ENCODE measurements at places on chromosomes 2 and 18.

DNA sequence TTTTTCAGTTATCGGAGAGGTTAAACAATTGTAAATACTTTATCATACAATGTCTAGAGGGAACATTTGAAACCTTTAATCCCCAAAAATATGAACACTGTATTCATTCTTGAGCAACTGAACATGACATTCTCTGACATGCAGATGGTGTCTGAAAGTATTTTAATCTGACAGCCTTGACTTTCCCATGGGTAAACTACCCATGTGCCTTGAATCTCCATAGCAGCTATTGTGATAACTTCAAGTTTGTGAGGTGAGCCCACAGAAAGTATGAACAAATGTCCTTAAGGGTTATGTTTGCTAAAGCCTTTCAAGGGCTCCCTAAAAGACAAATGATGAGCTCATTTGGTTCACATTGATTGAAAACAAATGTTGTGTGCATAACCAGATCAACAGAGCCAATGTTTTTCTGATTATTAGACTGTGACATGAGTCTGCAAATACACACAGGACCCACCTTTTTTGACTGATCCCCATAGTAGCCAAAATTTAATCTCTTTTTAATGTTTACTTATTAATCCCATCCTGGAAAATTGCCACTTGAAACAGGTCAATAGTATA lies 1326.0 kb downstream of the LRP1B start:
- no peaks in the 10 kb centered on the region for H3K27me3 ChIP-seq
- H3K4me3 ChIP-seq: no peak overlapping the region
- H3K27ac ChIP-seq: no peak overlapping the region

GRCh38 chr18:9808295-9809241 lies 77.2 kb upstream of the TXNDC2 start:
- H3K27ac ChIP-seq: no peak overlapping the region
- no peaks in the 10 kb centered on the region for H3K4me1 ChIP-seq
- DNase-seq: no peak
- no peak overlapping the region for H3K4me3 ChIP-seq
- H3K36me3 ChIP-seq: no peaks in the 10 kb centered on the region

DNA sequence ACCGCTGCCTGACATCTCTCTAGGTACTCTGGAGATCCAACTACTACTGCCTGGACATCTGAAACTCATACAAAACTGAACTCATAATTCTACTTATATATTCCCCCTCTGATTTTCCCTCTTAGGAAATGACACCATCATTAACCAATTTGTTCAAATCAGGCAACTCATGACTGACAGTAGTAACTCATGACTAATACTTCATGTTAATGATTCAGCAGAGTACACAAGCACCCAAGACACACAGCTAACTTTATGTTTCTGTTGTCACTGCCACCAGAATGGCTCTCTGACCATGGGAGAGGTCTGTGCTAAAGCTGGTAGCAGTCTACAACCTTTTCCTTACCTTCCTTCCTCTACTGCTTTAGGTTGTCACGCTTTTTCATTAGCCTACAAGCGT lies 91.1 kb downstream of the ITSN2 start:
- H3K27ac ChIP-seq: peak overlapping the region; percentile 10
- no peaks in the 10 kb centered on the region for H3K27me3 ChIP-seq
- no peak overlapping the region for H3K4me3 ChIP-seq
- DNase-seq: no peak

- H3K4me1 ChIP-seq: peaks cover 3% of the 10 kb centered on the region
- H3K27ac ChIP-seq: no peak overlapping the region
- no peaks in the 10 kb centered on the region for H3K36me3 ChIP-seq
- peaks cover 6% of the 10 kb centered on the region for H3K27me3 ChIP-seq
- no peak for DNase-seq
Measured at GRCh38 chr2:226115832-226116200, 683.8 kb downstream of the IRS1 start.

DNA sequence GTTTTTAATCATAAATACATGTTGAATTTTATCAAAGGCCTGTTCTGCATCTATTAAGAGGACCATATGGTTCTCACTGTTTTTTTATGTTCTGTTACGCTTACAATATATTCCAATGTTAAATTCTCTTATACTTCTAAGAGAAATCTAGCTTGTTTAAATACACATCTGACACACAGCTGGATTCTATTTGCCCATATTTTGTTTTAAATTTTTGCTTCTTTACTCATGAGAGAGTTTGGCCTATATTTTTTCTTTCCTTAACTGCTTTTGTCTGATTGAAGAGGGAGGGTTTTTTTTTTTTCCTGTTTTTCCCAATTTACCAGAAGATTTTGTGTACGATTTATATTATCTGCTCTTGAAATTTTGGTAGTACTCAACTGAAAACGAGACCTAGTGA lies 34.9 kb downstream of the RNF144A start:
- no peak overlapping the region for H3K4me3 ChIP-seq
- no peaks in the 10 kb centered on the region for H3K27me3 ChIP-seq
- DNase-seq: no peak
- H3K4me1 ChIP-seq: peaks cover 16% of the 10 kb centered on the region
- H3K36me3 ChIP-seq: peaks cover 11% of the 10 kb centered on the region
- H3K27ac ChIP-seq: no peak overlapping the region

GRCh38 chr2:226701052-226701451 lies 98.6 kb downstream of the IRS1 start:
- H3K27ac ChIP-seq: no peak overlapping the region
- no peak overlapping the region for H3K4me3 ChIP-seq
- H3K36me3 ChIP-seq: no peaks in the 10 kb centered on the region
- peaks cover 4% of the 10 kb centered on the region for H3K4me1 ChIP-seq
- peaks cover 2% of the 10 kb centered on the region for H3K27me3 ChIP-seq

DNA sequence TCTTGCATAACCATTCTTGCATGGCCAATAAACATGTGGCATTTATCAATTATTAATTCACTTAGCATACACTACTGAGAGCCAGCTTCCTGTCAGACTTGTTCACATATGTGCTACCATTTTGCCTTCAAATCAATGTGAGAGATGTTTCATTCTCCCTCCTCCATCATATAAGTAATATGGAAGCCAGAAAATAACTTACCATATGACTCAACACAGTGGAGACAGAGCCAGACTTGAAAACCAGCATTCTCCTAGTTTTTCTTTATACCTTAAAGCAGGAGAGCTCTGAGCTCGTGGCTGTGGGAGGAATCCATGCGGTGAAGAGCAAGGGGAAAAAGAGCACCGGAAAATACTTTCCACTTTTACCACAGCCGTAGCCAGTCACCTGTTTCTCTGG lies 215.0 kb upstream of the LRATD1 start:
- no peak overlapping the region for H3K4me3 ChIP-seq
- H3K4me1 ChIP-seq: no peaks in the 10 kb centered on the region
- no peak overlapping the region for H3K27ac ChIP-seq
- H3K36me3 ChIP-seq: no peaks in the 10 kb centered on the region

DNA sequence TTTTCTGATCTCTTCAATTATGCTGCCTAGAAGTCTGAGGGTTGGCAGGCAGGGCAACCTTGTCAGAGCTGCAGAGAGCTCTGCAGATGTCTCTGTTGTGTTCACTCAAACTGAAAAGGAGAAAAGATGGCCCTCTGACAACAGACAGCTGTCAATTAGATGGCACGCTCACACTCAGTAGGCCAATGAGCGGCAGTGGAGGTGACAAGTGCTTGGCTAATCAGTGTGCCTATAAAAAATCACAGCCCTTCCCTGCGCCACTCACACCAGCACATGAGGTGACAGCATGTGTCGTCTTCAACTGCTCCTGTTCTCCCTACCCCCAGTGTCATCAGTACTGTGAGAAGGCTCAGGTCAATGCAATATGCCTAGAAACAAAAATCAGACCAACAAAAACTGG lies 203.9 kb downstream of the TCF4 start:
- no peaks in the 10 kb centered on the region for H3K4me1 ChIP-seq
- no peak overlapping the region for H3K27ac ChIP-seq
- H3K36me3 ChIP-seq: no peaks in the 10 kb centered on the region
- no peak overlapping the region for H3K4me3 ChIP-seq
- H3K27me3 ChIP-seq: no peaks in the 10 kb centered on the region
- no peak for DNase-seq

DNA sequence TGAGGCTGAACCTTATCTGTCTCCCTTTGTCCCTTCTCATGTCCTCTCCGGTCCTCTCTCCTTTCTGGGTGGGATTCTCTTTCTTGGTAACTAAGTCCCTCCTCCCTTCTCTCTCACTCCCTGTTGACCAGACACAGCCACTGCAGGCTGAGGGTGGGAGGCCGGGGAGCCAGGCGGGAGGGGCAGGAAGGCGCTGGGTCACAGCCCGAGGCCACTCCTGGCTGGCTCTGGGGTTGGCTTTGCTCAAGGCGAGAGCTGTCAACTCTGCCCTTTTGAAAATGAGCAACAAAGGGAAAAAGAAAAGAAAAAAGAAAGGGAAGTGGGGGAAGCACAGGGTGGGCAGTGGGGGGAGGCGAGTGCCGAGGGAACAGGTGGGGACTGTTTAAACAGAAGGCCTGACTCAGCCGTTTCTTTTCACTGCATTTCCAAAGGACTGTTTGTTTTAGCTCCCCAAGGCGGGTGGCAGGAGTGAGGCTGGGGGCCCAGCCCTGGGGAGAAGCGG lies 70.5 kb upstream of the IGFBP5 start:
- H3K36me3 ChIP-seq: no peaks in the 10 kb centered on the region
- H3K27me3 ChIP-seq: peaks cover 14% of the 10 kb centered on the region
- no peak for DNase-seq

DNA sequence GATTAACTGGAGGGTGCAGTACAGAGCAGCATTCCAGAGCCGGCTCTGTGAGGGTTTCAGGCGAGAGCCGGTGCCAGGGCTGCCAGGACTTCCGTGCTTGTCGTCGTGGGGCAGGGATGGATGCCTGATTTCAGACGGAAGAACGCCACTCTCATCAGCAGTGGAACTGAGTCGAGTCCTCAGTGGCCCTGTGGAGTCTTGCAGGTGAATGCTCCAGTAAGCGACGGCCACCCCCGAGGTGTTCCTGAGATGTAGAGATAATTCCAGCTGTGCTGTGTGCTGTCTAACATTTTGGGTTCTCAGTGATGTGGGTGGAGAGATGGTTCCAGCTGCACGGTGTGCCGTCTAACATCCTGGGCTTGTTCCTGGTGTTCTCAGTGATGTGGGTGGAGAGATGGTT lies 103.1 kb upstream of the ALKAL2 start:
- DNase-seq: no peak
- H3K36me3 ChIP-seq: no peaks in the 10 kb centered on the region
- peaks cover 20% of the 10 kb centered on the region for H3K4me1 ChIP-seq
- H3K27me3 ChIP-seq: peaks cover 3% of the 10 kb centered on the region
- H3K27ac ChIP-seq: no peak overlapping the region
- no peak overlapping the region for H3K4me3 ChIP-seq

Data from activated CD4-positive, alpha-beta memory T cell treated with anti-CD3 and anti-CD28 coated beads for 36 hours (primary cell).